ENCODE measurements at places on chromosomes 4 and X. TPM values are rescaled to one million over a fixed set of nuclear protein-coding genes. Genes with fewer than 3 reads are reported as not detected.

DNA sequence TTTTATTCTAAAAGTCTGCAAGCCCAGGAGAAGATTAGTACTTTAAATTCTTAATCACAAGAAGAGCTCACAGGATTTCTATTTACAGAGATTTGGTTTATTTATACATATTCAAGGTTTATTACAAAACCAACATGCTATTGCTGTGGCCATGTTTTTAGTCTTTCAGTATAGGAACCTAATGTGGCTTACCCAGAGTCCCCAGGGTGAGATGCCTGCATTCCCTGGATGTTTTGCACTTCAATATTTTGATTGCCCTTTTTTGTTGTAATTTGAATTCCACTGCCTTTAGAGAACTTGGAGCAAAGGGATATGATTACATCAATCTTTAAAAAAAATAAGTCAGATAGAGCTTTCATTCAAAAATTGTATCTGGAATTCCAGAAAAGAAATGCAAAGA, 146.0 kb upstream of the FRMPD4 start:
- DNase-seq = no peak

The CCNA2 gene
- total RNA-seq = 1.3 TPM

GRCh38 chrX:49061916-49062315, 3.1 kb downstream of the CCDC120 start:
- no peak for DNase-seq

GRCh38 chr4:97073194-97073593, 1070.1 kb downstream of the STPG2 start:
- DNase-seq = no peak

DNA sequence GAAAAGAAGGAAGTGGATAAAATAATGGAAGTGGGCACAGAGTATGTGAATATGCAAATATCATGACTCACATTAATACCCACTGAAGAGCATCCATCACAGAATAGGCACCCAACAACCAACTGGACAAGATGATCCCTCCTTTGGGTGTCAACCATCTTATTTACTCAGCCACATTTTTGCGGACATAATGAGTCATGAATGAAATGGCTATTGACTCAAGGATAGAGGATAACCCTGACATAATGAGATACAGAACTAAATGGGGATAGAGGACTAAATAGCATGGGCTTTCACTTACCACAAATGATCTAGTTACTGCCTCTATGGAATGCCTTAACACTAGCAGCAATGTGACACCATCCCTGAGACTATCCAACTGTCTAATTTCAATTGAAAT, 224.7 kb downstream of the ANTXR2 start:
- DNase-seq = no peak

- DNase-seq = peak; percentile 57
Observed at GRCh38 chrX:15930585-15930984, 76.0 kb upstream of the AP1S2 start.

DNA sequence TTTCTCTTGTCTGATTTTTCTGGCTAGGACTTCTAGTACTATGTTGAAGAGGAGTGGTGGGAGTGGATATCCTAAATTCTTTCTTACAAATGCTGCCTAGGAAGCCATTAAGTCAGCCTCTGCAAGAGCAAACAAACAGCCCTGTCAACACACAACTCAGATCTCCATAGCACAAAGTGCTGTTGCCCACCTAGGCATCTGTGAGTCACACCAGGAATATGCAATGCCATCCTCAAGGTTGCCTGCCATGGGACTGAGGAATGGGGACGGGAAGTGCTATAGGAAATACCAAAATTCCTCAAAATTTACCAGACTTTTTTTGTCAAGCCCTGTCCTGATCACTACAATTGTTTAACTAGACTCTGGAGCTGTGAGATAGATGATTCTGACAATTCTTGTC, 466.9 kb downstream of the FSTL5 start:
- peak; percentile 10 for DNase-seq

DNA sequence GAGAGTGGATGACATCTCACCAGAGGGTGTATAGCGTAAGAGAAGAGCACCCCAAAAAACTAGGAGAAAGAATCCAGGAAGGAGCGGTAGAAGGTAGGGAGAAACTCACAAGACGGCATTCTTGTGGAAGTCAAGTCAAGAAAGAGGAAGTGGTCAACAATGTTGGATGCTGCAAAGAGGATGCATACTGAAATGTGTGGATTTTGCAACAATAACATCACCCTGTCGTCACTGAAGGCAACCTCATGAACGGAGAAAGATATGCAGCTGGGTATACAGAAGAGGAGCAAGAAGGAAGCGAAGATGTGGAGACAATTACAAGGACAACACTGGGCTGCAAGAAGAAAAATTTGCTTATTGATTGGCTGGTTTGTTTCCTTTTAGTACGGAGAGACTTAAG, 11.4 kb upstream of the TAPT1 start:
- DNase-seq = no peak

The RRH gene
- under 0.01 TPM for total RNA-seq

The GAGE1 gene
- total RNA-seq = not detected
